Tibial artery (tissue), 4 donors: ENCODE measurements at places on chromosomes 3 and 15.

GRCh38 chr3:188421151-188421821 is 267.3 kb downstream of the LPP start:
- DNase-seq: no peak

GRCh38 chr3:183375787-183376186 is 52.6 kb downstream of the MCF2L2 start:
- no peak for DNase-seq

GRCh38 chr15:92583096-92584034 is 72.2 kb downstream of the FAM174B start:
- no peak for DNase-seq

GRCh38 chr3:113194823-113195401 is 16.4 kb upstream of the BOC start:
- DNase-seq: no peak

DNA sequence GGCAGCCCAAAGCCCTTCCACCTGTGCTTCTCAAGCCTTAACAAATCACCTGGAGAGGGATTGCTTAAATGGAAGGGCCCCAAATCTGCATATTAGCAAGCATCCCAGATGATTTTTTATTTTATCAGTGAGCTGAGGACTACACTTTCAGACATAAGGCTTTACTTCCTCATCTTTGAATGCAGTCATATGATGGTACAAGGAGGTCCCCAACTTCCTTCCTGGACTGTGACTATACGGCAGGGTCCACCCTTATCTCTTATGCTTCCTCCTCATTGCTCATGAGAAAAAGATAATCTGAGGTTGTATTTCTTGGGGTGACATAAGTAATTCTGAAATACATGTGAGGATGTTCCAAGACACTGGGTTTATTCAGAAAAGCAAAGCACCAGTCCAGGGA is 13.7 kb upstream of the HEG1 start:
- no peak for DNase-seq

DNA sequence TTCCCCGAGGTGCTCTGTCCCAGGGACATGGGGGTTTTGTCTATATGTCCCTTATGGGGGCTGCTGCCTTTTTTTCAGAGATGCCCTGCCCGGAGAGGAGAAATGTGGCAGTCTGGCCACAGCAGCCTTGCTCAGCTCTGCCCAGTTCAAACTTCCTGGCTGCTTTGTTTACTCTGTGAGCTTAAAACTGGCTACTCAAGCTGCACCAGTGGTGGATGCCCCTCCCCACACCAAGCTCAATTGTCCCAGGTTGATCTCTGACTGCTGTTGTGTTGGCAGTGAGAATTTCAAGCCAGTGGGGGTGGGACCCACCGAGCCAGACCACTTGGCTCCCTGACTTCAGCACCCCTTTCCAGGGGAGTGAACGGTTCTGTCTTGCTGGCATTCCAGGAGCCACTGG is 188.9 kb downstream of the STXBP5L start:
- DNase-seq: no peak

- DNase-seq: no peak
These were observed 9.8 kb upstream of the TMEM115 start for GRCh38 chr3:50369012-50369670.

DNA sequence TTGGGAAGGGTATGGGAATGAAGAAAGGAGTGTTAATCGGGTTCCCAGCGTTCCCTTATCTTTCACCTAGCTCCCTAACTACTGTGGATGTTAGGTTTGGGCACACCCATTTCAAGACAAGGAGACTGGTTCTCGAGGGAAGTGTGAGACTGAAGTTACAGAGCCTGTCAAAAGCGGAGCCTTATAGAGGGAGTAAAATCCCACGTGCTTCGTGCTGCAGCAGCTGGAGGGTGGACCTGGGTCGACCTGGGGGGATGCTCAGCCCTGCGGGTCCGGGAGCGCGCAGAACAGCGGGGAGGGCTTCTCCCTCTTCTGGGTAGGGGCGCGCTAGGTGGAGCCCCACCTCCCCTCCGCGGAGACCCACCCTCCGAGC is 314 bp upstream of the TMED3 start:
- DNase-seq: no peak

GRCh38 chr3:82081351-82081750 is 319.9 kb upstream of the GBE1 start:
- no peak for DNase-seq

GRCh38 chr3:126277629-126278378 is 79.4 kb downstream of the KLF15 start:
- DNase-seq: no peak
